ENCODE measurements at places on chromosomes 7 and 10.
A peak's percentile ranks its signal among the peaks of the same experiment; 100 is the strongest.

DNA sequence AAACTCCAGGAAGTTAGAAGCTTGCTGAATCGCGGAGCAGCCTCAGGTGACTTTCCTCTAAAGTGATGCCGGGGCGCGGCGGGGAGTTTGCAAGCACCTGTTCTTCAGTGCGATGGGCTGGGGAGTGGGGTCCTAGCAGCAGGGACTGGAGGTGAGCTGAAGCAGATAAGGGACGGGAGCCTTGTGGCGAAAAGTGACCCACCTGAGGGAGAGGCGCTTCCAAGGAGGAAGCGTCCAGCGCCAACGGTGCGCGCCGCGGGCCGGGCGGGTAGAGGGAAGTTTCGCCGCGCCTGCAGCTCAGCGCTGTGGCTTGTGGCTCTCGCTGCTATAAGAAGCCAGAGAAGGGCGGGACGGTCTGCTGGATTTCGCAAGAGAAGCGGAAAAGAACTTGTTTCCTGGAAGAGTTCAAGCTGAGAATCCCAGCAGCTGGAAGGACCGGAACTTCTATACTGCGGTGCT, at the start of gene STEAP4:
STEAP4 (minus strand) TSS at position 305 of the 459 bp plus-strand sequence. CDS start 22,625 bp downstream, outside the sequence.
- H3K27ac ChIP-seq: no peak within 1 kb of the TSS
- H3K4me3 ChIP-seq: peak within 1 kb of the TSS; percentile 36
- peaks cover 30% of the 10 kb centered on the region for H3K27me3 ChIP-seq
- no peak for DNase-seq

DNA sequence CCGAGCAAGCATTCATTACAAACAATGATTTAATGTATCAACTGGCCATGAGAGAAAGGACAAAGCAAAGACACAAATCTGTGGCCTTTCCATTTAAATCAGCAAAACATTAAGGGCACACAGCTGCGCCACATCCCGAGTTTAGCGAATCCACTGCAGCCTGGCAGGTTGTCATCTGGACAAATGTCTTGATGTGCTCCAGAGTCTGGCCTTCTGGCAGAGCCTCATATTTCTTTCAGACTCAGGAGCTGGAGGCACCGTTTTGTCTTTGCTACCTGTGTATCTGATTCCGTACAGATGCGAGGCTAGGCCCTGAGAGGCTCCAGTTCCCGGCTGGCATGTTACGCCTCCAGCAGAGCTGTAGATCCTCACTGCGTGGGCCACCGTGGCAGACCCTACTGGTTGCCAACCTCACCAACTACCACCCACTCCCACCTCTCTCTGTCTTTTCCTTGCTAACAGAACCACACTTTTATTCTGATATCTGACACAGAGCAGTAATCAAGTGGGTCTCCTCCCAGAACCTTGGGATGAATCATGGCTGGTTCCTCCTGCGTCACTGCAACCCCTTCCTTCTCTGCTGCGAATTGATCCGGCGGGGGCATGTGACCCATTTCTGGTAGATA, 40.9 kb upstream of the EFCAB10 start:
- H3K27me3 ChIP-seq: no peaks in the 10 kb centered on the region
- no peak for DNase-seq
- H3K4me1 ChIP-seq: no peaks in the 10 kb centered on the region
- H3K36me3 ChIP-seq: peaks cover 16% of the 10 kb centered on the region
- H3K27ac ChIP-seq: no peak overlapping the region

- H3K27me3 ChIP-seq: no peaks in the 10 kb centered on the region
- H3K4me3 ChIP-seq: no peak overlapping the region
- no peak for DNase-seq
- H3K4me1 ChIP-seq: no peaks in the 10 kb centered on the region
- no peaks in the 10 kb centered on the region for H3K36me3 ChIP-seq
Measured at GRCh38 chr10:93844979-93845626, 48.7 kb upstream of the SLC35G1 start.

GRCh38 chr10:61125560-61126170, 181.7 kb upstream of the RHOBTB1 start:
- no peaks in the 10 kb centered on the region for H3K27me3 ChIP-seq
- no peak overlapping the region for H3K27ac ChIP-seq
- no peaks in the 10 kb centered on the region for H3K36me3 ChIP-seq
- H3K4me1 ChIP-seq: peaks cover 2% of the 10 kb centered on the region
- H3K4me3 ChIP-seq: no peak overlapping the region

- no peaks in the 10 kb centered on the region for H3K4me1 ChIP-seq
- H3K4me3 ChIP-seq: no peak overlapping the region
- no peaks in the 10 kb centered on the region for H3K36me3 ChIP-seq
- H3K27ac ChIP-seq: no peak overlapping the region
- no peak for DNase-seq
- H3K27me3 ChIP-seq: no peaks in the 10 kb centered on the region
Measured at GRCh38 chr10:88004451-88004850, 141.0 kb downstream of the PTEN start.

DNA sequence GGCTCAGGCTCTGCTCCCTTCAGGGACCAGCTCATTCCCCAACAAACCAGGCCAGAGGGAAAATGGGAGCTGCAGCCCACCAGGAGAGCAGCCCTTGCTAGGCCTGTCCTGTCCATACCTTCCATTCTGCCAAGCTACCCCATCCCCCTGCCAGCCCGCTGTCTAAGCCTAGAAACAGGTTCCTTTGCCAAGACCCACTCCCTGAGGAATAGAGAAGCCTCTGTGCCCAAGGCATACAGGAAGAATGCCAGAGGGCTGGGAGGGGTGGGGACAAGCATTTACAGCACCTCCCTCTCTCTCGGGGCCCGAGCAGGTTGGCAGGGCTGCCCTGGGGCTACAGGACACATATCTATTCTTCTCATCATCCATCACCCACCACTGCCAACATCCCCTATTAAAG, 178.3 kb downstream of the GRID1 start:
- H3K4me3 ChIP-seq: no peak overlapping the region
- DNase-seq: no peak
- H3K36me3 ChIP-seq: no peaks in the 10 kb centered on the region

DNA sequence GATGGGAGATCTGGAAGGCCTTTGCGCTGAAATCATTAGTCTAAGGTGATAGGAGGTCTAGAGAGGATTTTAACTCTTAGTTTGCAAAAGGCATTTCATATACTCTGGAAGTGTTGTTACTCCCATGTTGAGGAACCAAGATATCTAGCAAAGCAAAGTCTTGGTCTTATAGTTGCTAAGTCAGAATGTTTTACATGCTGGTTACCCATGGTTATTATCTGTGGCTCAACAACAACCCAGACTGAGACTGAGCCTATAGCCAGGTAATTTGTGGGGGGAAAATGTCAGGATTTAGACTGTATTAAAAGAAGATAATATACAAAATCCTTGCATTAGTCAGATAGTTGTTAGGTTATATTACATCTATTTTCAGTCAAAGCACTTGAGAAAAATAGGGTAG, 50.9 kb downstream of the LSMEM1 start:
- H3K27me3 ChIP-seq: peaks cover 22% of the 10 kb centered on the region
- no peaks in the 10 kb centered on the region for H3K36me3 ChIP-seq
- H3K4me3 ChIP-seq: no peak overlapping the region
- H3K27ac ChIP-seq: no peak overlapping the region
- DNase-seq: no peak

DNA sequence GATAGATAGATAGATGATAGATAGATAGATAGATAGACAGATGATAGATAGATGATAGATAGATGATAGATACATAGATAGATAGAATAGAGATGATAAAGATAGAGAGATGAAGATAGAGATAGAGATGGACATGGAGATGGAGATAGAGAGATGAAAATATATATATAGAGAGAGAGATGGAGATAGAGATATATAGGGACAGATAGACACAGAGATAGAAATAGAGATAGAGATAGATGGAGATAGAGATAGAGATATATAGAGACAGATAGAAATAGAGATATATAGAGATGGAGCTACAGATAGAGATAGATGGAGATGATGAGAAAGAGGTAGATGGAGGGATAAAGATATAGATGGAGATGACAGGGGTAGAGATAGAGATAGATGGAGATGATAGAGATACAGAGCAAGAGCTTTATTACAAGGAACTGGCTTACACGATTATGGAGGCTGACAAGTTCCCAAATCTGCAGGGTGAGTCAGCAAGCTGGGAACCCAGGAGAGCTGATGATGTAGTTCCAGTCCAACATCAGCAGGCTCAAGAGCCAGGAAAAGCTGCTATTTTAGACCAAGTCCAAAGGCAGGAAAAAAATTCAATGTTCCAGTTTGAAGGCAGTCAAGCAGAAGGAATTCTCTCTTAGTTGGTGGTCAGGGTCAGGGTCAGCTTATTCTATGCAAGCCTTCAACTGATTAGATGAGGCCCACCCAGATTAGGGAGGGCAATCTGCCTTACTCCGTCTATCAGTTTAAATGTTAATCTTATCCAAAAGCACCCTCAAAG, 37.1 kb downstream of the CAV1 start:
- H3K36me3 ChIP-seq: no peaks in the 10 kb centered on the region
- no peaks in the 10 kb centered on the region for H3K4me1 ChIP-seq
- peaks cover 32% of the 10 kb centered on the region for H3K27me3 ChIP-seq
- no peak for DNase-seq

- DNase-seq: no peak
- H3K36me3 ChIP-seq: no peaks in the 10 kb centered on the region
- no peaks in the 10 kb centered on the region for H3K27me3 ChIP-seq
- H3K4me1 ChIP-seq: no peaks in the 10 kb centered on the region
- H3K27ac ChIP-seq: no peak overlapping the region
- H3K4me3 ChIP-seq: no peak overlapping the region
Measured at GRCh38 chr7:33459340-33459751, 330.0 kb downstream of the BBS9 start.

DNA sequence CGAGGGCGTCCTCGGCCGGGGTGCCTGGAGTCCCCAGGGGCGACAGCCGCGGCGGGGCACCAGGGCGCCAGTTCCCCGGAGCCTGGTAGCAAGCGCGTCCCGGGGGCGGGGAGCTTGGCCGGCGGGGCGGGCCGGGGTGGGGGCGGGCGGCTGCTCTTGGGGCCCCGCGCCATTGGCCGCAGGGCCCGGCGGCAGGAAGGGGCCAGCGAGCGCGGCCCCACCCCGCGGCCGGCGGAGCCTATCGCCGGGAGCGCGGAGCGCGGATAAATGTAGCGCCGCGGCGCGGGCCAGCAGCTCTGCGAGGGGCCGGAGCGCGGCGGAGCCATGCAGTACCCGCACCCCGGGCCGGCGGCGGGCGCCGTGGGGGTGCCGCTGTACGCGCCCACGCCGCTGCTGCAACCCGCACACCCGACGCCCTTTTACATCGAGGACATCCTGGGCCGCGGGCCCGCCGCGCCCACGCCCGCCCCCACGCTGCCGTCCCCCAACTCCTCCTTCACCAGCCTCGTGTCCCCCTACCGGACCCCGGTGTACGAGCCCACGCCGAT, at the start of gene HHEX:
HHEX (plus strand) TSS at position 293 of the 548 bp plus-strand sequence; CDS start at position 325, 32 bp downstream.
- H3K27me3 ChIP-seq: peaks cover 40% of the 10 kb centered on the region
- no peak within 1 kb of the TSS for H3K27ac ChIP-seq
- peaks cover 30% of the 10 kb centered on the region for H3K4me1 ChIP-seq
- H3K36me3 ChIP-seq: peaks cover 6% of the 10 kb centered on the region
- DNase-seq: no peak
- peak within 1 kb of the TSS; percentile 84 for H3K4me3 ChIP-seq

GRCh38 chr10:96411716-96412320, 53.0 kb upstream of the OPALIN start:
- peaks cover 23% of the 10 kb centered on the region for H3K27me3 ChIP-seq
- no peak overlapping the region for H3K27ac ChIP-seq
- no peaks in the 10 kb centered on the region for H3K36me3 ChIP-seq
- H3K4me1 ChIP-seq: no peaks in the 10 kb centered on the region
- no peak for DNase-seq

DNA sequence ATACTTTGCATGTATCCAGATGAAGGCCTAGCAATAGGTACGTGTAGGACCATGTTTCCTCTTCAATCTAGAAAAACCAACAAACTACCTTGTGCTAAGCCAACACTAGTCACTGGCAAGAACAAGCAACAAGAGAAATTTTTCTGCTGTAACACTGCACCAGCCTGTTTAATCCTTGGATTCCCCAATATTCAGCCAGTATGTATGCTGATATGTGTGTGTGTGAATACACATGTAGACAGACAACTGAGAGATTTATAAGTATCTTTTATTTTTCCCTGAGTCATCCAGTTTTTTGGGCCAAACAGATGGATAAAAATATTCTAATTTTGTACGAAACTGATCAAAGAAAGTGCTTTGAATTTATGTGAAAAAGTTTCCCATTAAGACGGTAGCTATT, 26.2 kb downstream of the GLI3 start:
- no peaks in the 10 kb centered on the region for H3K4me1 ChIP-seq
- H3K27me3 ChIP-seq: no peaks in the 10 kb centered on the region
- DNase-seq: no peak
- H3K4me3 ChIP-seq: no peak overlapping the region
- H3K36me3 ChIP-seq: no peaks in the 10 kb centered on the region

DNA sequence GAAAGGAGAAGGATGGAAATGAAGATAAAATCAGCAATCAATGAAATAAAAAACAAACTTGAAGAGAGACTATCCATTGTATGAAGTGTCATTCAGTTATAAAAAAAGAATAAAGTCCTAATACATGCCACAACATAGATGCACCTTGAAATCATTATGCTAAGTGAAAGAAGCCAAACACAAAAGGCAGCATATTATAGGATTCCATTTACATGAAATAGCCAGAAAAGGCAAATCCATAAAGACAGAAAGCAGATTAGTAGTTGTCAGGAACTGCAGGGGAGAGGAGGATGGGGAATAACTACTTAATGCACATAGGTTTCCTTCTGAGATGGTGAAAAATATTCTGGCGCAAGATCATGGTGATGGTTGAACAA, 6.6 kb upstream of the PON1 start:
- H3K4me1 ChIP-seq: peaks cover 11% of the 10 kb centered on the region
- DNase-seq: no peak
- peaks cover 11% of the 10 kb centered on the region for H3K27me3 ChIP-seq
- peaks cover 7% of the 10 kb centered on the region for H3K36me3 ChIP-seq

Data from naive thymus-derived CD8-positive, alpha-beta T cell (primary cell).